ENCODE measurements at places on chromosomes 6 and 20.

DNA sequence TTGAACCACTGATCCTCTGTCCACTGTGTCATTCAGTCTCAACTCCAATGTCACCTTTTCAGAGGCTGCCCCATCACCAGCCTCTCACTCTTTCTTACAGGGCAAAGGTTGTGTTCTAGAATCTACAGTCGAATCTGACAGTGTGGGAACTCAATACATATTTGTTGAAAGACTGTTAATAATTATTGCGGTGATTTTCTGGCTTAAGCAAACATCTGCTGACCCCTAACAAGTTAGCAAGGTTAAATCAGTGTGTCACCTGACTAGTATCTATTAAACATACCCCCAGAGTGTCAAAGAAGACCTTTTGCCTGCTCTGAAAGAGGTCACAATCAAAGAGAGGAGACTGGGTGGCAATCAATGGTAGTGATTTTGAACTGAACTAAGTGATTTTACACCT lies 41.9 kb downstream of the ELOVL2 start:
- no peak for DNase-seq

DNA sequence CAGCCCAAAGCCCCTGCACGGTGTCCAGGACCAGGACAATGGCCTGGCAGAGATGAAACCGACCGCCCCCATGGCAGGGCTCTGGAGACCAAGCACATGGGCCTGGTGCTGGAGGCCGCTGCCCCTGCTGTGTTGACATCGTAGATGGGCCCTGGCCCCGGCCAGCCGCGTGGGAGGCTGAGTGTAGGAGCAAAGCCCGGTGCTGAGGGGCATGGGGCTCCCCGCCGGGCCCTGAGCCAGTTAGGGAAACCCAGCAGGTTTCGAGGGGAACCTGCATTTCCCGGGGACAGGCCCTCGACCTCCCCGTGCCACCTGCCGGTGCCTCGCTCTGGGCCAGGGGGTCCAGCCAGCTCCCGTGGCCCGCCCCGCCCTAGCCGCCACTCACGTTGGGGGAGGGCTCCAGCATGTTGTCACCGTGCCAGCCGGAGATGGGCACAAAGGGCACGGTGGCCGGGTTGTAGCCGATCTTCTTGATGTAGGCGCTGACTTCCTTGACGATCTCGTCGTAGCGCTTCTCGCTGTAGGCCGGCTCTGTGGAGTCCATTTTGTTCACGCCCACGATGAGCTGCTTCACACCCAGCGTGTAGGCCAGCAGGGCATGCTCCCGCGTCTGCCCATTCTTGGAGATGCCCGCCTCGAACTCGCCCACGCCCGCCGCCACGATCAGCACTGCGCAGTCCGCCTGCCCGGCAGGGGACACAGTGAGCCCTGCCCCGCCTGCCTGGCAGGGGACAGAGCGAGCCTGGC lies 4.3 kb downstream of the EEF1A2 start:
- no peak for DNase-seq

DNA sequence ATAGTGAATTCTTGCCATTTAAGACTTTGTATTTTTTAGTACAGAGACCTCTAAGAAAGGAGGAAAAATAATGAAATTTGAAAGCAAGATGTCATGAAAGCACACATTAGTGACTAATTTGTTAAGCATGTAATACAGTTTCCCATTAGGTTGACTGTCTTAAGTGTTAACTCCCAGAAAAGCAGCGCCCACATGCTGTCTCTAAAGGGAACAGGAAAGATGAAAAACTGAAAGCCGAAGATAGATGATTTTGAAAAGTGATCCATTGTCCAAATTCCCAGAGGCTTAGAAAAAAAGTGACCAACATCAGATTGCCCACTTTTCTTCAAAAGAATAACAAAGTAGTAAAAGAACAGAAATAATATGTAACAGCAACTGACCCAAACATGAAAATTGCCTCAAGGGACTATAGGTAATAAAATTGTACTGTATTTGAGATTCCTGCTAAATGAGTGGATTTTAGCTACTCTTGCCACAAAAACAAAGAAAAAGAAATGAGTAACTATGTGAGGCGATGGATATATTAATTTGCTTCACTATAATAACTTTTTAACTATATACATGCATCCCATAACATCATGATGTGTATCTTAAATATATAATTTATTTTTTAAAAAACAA lies 83.2 kb upstream of the OGFRL1 start:
- DNase-seq, result no peak

GRCh38 chr6:146210406-146211083 lies 181.7 kb downstream of the GRM1 start:
- DNase-seq, result no peak

DNA sequence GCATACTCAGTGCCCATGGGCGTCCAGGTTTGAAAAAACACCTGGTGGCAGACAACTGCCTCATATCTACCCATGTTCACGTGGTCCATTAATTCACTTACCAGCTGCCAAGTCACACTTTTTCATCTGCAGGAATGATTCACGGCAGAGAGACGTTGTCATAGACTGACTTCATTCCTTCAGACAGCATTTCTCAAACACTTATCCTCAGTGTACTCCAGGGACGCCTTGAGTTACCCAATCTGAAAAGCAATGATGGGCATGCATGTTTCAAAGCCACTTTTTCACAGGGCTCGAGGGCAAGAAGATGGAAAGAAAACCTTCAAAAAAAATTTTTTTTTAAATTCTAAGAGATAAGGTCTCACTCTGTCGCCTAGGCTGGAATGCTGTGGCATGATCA lies 6.0 kb downstream of the MMP24OS start:
- DNase-seq, result no peak

All from RWPE1 (cell line).